ENCODE measurements at places on chromosomes 1 and 21. TPM values are rescaled to one million over a fixed set of nuclear protein-coding genes. Genes with fewer than 3 reads are reported as not detected.

The CNN3 gene
- 364 TPM for total RNA-seq

DNA sequence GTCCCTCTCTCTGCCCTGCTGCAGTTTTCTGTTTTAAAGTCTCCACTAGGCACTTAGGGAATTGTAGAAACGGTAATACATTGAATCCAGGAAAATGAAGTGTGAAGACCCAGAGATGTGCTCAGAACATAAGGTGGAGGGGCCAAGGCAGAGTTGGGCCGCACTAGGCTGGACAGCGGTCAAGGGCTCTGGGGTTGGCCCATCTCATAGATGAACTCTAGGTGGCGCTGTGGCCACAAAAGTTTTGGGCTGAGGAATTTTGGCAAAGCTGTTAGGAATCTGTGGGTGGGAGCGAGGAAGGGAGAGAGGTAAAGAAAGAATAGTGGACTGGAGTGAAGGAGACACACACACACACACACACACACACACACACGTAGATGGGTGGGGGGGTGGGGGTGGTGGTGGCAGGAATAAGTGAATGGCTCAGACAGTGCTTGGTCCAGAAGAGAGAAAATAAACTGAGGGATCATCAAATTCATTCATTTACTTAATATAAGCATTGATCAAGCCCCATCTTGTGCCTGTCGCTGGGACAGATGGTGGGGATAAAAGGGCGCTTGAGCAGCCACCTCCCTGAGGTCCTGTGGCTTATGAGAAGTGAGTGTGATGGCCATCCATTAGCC lies 258.5 kb downstream of the TRABD2B start:
- DNase-seq, result peak; percentile 28

GRCh38 chr1:24102961-24103360 lies 9.0 kb downstream of the MYOM3 start:
- DNase-seq, result peak; percentile 37

DNA sequence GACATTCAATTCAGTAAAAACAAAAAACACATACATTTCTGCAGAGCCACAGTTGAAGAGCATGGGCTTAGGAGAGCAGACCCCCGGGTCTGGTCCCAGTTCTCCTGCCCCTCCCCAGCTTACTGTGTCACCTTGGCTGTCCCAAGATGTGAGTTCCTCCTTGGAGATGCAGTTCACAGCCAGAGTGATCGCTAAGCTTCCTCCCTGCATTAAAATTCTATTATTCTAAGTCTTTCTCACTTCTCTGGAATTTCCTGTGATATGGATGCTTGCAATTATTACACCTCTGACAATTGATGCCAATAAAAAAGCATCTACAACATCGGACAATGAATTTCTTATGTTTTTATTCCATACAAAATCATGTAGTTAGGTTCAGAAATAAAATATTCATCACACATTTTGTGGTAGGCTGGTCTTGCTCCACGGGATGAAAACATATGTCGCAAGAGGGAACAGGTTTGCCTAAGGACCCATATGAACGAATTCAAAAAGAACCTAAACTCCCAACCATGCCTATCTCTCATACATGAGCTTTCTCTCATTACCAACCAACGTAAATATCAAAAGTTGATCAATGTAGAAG lies 328.5 kb upstream of the RUNX1 start:
- peak; percentile 46 for DNase-seq

- peak; percentile 54 for DNase-seq
These were observed 28.5 kb upstream of the SLC6A9 start for GRCh38 chr1:44059664-44060355.

- DNase-seq, result peak; percentile 68
These were observed 180.7 kb downstream of the ZC3H11B start for GRCh38 chr1:219432191-219432606.

The MROH7 gene
- total RNA-seq, result not detected

The OR13G1 gene
- not detected for total RNA-seq

- no peak for DNase-seq
These were observed 20.6 kb downstream of the COL6A2 start for GRCh38 chr21:46118316-46119143.

GRCh38 chr1:9368356-9368755 lies 75.7 kb downstream of the SPSB1 start:
- no peak for DNase-seq

The CFAP107 gene
- not detected for total RNA-seq

The ZBTB21 gene
- 12.0 TPM for total RNA-seq

The TM2D1 gene
- 57.3 TPM for total RNA-seq

Measured in M059J (cell line).